ENCODE measurements at places on chromosomes 7 and 10. TPM values are rescaled to one million over a fixed set of nuclear protein-coding genes. Genes with fewer than 3 reads are reported as not detected.

Gene MEST
- 9.5 TPM for total RNA-seq

Gene PTER
- total RNA-seq, result 9.7 TPM

Gene EN2
- total RNA-seq, result not detected

Gene ASB10
- not detected for total RNA-seq

Gene ENO4
- total RNA-seq, result not detected

Gene GJD4
- total RNA-seq, result not detected

Gene CEP55
- 17.8 TPM for total RNA-seq

DNA sequence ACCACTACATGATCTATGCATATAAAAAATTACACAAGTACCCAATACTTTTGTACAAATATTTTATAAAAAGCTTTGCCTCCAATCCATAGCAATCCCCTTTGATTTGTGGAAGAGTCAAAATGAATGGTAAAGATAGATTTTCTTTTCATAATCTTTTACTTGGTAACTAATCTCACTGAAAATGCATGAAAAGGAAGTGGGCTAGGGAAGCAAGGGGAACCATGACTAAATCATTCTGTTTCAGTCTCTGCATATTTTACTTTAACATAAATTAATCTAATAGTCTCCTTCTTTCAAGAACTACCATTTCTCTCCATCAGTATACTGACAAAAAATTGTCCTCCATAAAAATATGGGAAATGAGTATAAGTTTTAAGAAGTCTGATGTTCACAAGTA lies 96.9 kb downstream of the TES start:
- no peak for ATAC-seq

GRCh38 chr7:26792576-26792975 lies 71.8 kb downstream of the SKAP2 start:
- ATAC-seq, result no peak

DNA sequence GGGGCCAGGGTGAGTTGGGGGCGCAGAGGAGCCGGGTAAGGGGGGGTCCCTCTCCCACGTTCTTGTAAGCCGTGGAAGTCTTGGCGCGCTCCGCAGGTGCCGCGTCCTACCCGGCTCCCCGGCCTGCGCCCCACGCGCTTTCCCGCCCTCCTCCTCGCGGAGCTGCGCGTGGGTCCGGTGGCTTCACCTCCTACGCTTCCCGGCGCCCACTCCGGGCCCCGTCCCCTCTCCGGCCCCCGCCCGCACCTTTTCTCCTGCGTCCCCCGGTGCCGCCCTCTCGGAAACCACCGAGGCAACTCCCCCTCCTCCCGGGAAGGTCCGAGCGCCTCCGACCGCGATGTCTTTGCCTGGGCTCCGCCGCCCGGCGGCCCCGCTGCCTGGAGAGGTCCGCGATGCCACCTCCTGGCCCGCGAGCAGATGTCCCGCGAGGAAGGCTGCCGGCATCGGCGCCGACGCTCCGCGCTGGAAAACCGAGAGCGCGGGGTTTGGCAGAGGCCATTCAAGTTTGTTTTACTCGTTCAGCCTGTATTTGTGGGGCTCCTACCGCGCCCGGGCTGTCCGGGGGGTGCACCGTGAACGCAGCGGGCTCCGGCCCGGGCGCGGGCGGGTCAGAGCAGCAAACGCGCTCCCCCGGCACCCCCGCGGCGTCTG lies 2.4 kb upstream of the NKX6-2 start:
- peak; percentile 35 for ATAC-seq

- ATAC-seq, result no peak
These were observed 30.8 kb downstream of the CASD1 start for GRCh38 chr7:94540428-94540827.

GRCh38 chr10:50336140-50336539 lies 84.8 kb upstream of the ASAH2 start:
- ATAC-seq, result no peak

DNA sequence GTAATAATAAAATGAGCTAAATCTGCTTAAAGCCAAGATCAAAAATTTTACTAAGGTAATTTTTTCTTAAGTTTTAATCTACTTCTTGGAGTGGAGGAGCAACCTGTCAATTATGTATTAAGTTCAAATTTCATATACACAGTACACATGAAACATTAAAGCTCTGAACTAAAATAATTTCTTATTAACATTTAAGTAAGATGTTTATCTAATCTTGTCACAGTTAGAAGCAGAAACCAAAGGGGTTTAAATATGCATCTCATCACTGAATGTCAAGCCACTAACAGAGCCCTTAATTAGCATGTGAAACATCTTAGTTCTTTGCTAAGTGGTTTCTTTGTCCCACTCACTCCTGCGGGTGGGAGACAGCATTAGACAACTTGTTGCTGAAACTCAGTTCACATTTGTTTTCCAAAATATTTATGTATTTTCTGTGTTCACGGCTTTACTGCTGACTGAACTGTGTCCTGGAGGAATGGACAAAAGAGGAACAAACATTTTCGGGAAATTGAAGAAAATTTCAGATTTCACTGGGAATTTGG lies 130.9 kb upstream of the MBL2 start:
- no peak for ATAC-seq

DNA sequence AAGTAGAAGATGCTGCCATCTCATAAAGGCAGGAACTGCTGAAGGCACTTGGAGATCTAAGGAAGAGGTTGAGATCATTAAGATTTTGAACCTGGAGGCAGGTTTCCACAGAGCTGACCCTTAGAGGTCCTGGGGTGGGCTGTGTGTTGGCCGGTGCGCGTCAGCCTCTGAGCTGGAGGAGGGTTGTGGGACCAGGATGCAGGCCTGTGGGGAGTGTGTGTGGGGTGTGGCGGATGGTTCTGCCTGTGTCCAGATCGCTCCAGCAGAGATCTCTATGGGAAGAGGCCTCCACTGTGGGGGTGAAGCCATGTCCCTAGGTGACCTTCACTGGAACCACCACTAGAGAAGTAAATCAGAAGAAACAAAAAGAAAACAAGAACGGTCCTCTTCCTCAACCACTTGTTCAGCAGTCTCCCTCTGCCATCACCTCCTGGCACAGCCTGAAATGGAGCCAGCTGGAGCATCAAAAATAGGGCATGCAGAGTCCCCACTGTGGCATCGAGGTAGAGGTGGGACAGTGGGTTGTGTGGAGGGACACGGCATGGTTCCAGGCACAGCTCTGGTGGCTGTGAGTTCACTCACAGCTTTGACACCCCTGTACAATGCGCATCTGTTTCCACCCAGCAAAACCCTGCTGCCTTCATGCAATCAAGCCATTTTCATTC lies 453.8 kb downstream of the TCERG1L start:
- ATAC-seq, result no peak

DNA sequence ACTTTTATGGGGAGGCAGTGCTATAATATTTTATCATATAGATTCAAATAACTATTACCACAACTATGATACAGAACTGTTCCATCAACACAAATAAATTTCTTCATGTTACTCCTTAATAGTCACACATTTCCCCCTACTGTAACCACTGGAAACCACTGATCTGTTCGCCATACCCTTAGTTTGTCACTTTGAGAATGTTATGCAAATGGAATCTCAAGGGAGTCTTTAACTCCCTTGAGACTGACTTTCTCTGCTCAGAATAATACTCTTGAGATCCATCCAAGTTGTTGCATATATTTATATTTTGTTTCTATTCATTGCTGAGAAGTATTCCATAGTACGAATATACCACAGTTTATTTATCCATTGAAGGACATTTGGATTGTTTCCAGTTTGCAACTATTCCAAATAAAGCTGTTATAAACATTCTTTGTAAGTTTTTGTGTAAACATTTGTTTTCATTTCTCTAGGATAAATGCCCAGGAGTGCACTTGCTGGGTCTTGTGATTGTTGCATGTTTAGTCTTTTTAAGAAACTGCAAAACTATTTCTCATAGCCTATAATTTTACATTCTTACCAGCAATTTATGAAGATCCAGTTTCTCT lies 19.7 kb upstream of the PON2 start:
- ATAC-seq, result no peak

Measured in esophagus mucosa (tissue), 1 donor.